M059J (cell line): ENCODE measurements at places on chromosomes 6 and 20.

DNA sequence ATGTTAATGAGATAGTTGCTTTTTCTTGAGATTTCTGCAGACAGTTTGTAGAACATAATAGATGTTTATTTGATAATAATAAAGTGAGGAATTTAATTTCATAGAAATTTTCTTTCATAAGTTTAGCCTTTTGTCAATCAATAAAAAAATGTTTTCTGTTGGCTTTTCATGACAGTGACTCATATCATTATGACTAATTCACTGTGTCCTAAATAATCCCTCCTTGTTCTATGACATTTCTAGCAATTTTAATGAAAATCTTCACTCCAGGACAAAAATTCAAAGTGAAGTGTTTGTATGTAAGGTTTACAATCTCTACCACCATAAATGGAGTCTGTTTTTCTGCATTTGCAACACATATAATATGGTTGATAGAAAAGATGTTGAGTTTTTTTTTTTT lies 109.9 kb downstream of the UTRN start:
- peak; percentile 41 for DNase-seq

DNA sequence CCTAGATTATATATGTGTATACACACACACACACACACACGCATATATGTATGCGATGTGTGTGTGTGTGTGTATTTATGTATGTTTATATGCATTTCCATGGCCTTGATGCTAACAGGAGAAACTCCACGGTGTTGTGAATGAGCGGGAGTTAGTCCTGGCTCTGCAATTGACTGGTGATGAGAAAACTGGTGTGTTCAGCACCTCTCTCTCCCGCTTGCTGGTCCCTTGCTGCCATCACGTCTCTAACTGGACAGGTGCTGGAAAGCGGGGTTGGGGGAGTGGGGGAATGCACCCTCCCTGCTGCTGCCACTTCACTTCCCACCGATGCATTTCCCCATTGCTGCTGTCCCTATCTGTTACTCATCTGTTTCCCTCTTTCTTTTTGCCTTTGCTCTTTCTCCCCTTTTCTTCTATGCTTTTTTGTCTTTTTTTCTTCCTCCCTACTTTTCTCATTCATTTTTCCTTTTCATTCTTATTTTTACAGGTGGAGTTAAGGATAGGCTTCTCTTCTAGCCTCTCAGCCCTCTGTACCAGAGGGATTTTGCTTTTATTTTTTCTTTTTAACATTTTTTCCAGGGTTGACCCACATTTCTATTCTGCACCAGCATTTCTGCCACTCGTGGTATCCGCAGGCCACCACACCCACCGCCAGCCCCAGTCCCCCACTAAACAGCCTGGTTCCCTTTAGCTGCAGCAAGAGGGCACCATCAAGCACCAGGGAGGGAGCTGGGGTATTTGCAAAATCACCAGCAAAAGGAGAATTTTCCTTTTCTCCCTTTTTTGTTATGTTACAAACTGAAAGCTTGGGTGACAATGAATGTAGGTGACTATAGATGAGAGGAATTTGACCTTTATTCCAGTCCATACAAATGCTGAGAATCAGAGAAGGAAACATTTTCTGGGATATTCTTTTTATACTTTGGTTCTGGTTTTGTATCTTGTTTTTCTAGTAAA lies 115.6 kb downstream of the TCP11 start:
- DNase-seq, result no peak

- peak; percentile 89 for DNase-seq
These were observed 508.9 kb upstream of the SULF2 start for GRCh38 chr20:48294196-48294595.

GRCh38 chr6:71665931-71666330 lies 220.4 kb upstream of the RIMS1 start:
- no peak for DNase-seq

- DNase-seq, result peak; percentile 94
These were observed 112.6 kb downstream of the TMEM170B start for GRCh38 chr6:11650025-11650696.

GRCh38 chr6:167824591-167825331 lies 1.9 kb upstream of the AFDN start:
- DNase-seq, result no peak

DNA sequence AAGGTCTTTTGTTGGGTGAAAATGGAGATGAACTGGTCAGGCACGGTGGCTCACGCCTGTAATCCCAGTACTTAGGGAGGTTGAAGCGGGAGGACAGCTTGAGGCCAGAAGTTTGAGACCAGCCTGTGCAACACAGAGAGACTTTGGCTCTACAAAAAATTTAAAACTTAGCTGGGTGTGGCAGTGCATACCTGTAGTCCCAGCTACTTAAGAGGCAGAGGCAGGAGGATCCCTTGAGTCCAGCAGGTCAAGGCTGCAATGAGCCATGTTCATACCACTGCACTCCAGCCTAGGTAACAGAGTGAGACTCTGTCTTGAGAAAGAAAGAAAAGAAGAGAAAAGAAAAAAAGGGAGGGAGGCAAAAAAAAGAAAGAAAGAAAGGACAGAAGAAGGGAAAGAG lies 90.9 kb upstream of the NFATC2 start:
- DNase-seq, result no peak

DNA sequence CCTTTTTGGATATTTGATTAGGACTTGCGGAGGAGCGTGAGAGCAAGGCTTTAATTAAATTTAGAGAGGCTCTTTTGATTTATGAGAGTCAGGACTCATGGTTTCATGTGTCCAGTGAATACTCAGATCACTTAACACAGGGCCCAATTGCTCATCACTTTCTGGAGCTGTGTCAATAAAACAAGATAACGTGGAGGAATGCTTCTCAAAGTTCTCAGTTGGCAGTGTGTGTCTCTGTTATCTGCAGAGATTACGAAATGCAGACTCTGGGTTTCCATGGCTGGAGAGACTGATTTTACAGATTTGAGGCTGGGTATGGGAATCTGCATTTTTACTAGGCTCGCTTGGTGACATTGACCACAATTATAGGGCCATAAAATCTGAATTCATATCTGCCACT lies 335.8 kb upstream of the FLRT3 start:
- no peak for DNase-seq

- no peak for DNase-seq
These were observed 105.4 kb upstream of the AKIRIN2 start for GRCh38 chr6:87807475-87807874.

DNA sequence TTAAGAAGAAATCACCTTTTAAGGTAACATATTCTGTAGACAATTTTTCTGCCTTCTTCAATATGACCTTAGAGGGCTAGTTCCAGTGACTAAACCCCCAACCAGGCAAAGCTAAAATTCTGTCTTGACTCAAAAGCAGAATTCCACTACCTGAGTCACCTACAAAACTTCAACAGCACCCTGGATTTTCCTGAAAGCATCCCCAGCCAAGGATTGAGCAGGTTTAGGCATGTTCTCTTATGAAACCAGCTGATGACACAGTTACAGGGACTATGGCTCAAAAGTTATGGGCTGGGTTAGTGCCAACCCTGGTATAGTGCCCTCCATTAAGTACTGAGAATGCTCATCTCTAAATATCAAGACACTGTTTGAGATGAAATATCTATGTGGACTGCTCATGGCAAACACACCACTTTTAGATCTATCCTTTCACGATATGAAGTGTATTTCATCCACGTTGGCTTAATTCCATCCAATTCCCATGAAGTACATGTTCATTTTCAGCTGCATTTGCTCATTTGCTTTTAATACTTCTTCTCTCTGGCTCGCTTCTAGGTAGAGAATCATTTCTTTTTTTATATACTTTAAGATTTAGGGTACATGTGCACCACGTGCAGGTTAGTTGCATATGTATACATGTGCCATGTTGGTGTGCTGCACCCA lies 53.6 kb upstream of the TNFAIP3 start:
- peak; percentile 57 for DNase-seq

GRCh38 chr6:30991891-30992290 lies 8.4 kb downstream of the MUC21 start:
- DNase-seq, result no peak

- DNase-seq, result no peak
These were observed 88.4 kb upstream of the PLEKHG1 start for GRCh38 chr6:150511313-150511712.

- DNase-seq, result no peak
These were observed 138.8 kb downstream of the KHDRBS2 start for GRCh38 chr6:62146954-62147853.

- peak; percentile 67 for DNase-seq
These were observed 204.2 kb upstream of the ASCC3 start for GRCh38 chr6:101085327-101085726.

DNA sequence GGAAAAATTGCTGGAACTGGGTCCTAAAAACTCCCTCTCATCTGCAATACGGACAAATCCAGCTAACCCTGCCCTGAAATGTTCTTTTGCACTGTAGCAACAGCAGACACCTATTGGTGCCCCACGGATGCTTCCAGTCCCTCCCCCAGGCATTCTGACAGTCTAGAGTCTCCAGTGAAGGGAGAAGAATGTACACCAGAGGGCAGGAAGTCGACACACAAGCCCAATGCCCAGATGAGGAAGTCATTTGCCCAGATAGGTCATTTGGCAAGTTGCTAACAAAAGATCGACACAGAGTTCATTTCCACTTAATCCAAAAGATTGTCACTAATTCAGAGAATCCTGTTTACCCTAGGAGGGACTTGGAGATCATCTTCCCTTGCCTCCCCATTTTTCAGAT lies 293.0 kb upstream of the PRDM1 start:
- DNase-seq, result peak; percentile 73

DNA sequence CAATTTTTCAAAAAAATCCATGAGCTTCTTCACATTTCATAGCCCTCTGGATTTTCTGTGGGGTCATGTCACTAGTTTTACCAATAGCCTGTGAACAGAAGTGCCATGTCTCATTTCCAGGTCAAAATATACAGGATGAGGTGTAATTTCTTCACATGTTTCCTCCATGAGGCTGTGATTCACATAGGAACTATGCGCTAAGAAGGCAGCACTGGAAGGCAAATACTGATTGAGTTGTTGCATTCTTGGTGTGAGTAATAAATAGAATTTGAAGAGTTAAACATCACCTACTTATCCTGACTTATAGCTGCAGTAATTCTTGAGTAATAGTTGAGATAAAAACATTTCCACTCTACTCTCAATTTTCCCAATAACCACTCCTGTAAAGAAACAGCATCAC lies 442.3 kb downstream of the HAO1 start:
- DNase-seq, result peak; percentile 57

DNA sequence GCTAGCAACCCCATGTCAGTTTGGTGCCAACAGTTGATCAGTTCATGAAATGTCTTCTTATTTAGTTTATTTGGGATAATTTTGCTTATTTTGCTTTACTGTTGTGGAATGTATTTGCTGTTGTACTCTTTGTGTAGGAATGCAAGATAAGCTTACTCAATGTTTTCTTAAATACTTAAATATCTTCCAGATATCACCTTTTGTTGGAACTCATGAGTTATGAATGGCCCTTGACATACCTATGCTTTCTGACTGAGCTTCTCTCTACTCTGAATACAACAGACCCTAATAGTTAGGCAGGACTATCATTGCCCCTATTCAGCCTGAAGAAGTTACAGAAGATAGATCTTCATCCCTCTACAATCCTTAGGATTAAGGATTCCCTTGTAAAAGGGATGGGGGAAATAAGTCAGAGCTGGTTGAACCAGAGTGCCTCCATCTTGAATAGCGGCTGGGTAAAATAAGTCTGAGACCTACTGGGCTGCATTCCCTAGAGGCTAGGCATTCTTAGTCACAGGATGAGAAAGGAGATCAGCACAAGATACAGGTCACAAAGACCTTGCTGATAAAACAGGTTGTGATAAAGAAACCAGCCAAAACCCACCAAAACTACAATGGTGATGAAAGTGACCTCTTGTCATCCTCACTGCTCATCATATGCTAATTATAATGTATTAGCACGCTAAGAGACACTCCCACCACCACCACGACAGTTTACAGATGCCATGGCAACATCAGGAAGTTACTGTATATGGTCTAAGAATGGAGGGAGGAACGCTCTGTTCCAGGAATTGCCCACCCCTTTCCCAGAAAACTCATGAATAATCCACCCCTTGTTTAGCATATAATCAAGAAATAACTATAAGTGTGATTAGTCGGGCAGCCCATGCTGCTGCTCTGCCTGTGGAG lies 196.9 kb downstream of the AKAP7 start:
- no peak for DNase-seq

- no peak for DNase-seq
These were observed 333.2 kb downstream of the SAMD5 start for GRCh38 chr6:147841547-147842148.

- no peak for DNase-seq
These were observed 29.1 kb upstream of the LMBRD1 start for GRCh38 chr6:69825904-69826303.

DNA sequence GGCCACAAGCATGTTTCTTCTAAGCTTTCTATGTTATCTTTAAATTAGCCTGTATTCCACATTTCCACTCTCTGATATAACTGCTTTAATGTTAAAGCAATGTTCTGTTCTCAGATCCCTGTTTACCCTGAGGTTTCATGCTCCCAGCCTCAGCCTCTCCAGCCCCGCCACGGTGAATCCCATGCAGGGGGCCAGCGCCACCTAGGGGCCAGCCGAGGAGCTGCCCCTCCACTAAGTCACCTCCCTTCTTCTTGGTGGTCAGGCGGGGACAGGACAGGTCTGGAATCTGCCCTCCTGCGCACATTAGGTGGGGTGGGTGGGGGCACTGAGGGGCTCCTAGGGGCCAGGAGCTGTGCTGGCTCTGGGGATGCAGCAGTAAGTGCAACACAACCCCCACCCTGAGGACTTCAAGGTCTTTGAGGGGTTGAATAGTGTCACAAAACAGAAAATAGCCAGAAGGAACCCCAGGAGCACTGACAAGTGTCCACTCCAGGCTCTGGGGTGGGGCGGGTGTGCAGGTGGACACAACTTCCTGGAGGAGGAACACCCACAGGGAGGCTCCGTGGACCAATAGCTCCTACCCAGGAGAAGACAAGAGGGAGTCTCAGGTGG lies 61.6 kb downstream of the RAB44 start:
- peak; percentile 77 for DNase-seq

- no peak for DNase-seq
These were observed 330.1 kb downstream of the RIMS1 start for GRCh38 chr6:72216222-72217068.

GRCh38 chr6:14635934-14636591 lies 518.5 kb downstream of the CD83 start:
- DNase-seq, result no peak

- DNase-seq, result peak; percentile 81
These were observed 66.7 kb upstream of the TOP1 start for GRCh38 chr20:40961686-40962640.

GRCh38 chr20:41248368-41249024 lies 69.0 kb downstream of the ZHX3 start:
- no peak for DNase-seq

DNA sequence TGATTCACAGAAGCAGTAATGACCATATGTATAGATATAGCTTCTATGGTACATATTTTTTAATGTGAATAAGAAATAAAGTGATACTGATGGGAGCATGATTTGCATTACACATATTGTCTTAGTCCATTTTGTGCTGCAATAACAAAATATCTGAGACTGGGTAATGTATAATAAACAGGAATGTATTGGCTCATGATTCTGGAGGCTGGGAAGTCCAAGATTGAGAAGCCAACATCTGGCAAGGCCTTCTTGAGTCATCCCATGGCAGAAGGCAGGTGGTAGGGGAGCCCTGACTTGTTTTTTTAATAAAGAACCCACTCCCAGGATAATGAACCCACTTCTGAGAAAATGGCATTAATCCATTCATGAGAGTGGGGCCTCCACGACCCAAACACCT lies 185.6 kb upstream of the RREB1 start:
- no peak for DNase-seq

GRCh38 chr6:114592506-114592905 lies 249.7 kb upstream of the HS3ST5 start:
- DNase-seq, result peak; percentile 2
